ENCODE measurements at places on chromosomes 5 and 9. TPM values are rescaled to one million over a fixed set of nuclear protein-coding genes. Genes with fewer than 3 reads are reported as not detected.

The SV2C gene
- total RNA-seq = not detected

The GAS1 gene
- total RNA-seq = 7.3 TPM

The NKD2 gene
- 0.56 TPM for total RNA-seq

The MYOT gene
- 72.6 TPM for total RNA-seq

The DAPK1 gene
- 1.5 TPM for total RNA-seq

All from heart left ventricle (tissue), 16 donors.